Activated CD4-positive, alpha-beta T cell treated with anti-CD3 and anti-CD28 coated beads, Interleukin-2, amount 50 U/mL, for 16 hours (primary cell): ENCODE measurements at places on chromosomes 5 and 9.

DNA sequence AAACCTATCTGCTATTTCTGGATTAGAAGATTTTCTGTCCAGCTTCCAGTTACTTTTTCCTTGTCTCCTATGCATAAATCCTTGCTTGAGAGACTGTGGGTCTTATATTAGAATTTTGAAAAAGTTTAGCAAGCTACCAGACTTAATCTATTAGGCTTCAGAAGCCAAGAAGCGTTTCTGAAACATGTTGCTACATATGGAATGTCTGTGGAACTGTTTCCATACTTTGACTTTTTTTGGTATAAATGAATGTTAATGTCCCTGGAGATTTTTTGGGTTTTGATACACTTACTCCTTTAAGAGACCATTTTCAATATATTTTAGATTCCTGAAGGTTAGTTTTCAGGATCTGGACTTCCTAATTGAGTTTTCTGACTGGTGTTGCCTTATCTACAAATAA, 191.4 kb upstream of the SGCD start:
- DNase-seq: no peak

DNA sequence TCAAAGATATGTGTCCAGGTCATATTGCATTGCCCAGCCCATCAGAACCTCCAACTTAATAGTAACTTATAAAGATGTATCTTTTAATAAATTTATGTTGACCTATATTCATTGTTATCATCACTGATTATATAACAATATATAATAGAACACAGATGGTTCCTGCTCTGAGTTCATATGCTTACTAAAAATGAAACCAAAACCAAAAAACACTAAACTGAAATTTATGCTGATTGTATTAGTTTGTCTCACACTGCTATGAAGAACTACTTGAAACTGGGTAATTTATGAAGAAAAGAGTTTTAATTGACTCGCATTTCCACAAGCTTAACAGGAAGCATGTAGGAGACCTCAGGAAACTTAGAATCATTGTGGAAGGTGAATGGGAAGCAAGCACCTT, 462.5 kb upstream of the TYRP1 start:
- DNase-seq: peak; percentile 2

- no peak for DNase-seq
These were observed 19.8 kb downstream of the LECT2 start for GRCh38 chr5:135934939-135935338.

DNA sequence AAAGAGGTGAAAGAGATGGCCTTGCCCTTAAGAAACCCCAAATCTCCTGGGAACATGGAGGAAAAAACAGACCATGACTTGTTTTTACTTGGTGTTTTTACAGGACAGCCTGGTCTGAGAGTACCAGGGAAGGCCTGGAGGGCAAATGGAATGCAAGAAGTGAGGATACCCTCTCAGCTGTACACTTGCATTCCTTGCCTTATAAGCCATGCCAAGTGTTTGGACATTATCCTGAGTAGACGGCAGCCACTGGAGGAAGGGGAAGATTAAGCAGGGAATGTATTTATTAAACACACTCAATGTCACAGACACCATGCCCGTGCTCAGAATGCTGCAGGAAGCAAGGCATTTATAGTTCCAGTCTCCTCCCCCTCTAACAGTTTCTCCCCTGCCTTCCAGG, 581.4 kb downstream of the CDK5RAP2 start:
- DNase-seq: no peak

- no peak for DNase-seq
These were observed 752 bp upstream of the GLRX start for GRCh38 chr5:95823218-95823737.

- DNase-seq: no peak
These were observed 41.2 kb upstream of the FLT4 start for GRCh38 chr5:180690562-180690961.

GRCh38 chr5:15731699-15732098, 231.7 kb downstream of the FBXL7 start:
- DNase-seq: no peak

- no peak for DNase-seq
These were observed 85.6 kb downstream of the DAB2IP start for GRCh38 chr9:121736934-121737462.

GRCh38 chr9:88980740-88981203, 10.5 kb upstream of the S1PR3 start:
- DNase-seq: no peak

- no peak for DNase-seq
These were observed 196.1 kb downstream of the GAS1 start for GRCh38 chr9:86751207-86751606.

- DNase-seq: no peak
These were observed 85.1 kb downstream of the AMBP start for GRCh38 chr9:113992994-113993393.

- no peak for DNase-seq
These were observed 27.7 kb downstream of the ELAVL2 start for GRCh38 chr9:23798325-23798724.
